ENCODE measurements at places on chromosomes 4 and X.

GRCh38 chrX:130861462-130861861, 41.5 kb downstream of the ENOX2 start:
- DNase-seq, result no peak

- DNase-seq, result no peak
These were observed 124.8 kb upstream of the SLIT2 start for GRCh38 chr4:20126906-20127305.

DNA sequence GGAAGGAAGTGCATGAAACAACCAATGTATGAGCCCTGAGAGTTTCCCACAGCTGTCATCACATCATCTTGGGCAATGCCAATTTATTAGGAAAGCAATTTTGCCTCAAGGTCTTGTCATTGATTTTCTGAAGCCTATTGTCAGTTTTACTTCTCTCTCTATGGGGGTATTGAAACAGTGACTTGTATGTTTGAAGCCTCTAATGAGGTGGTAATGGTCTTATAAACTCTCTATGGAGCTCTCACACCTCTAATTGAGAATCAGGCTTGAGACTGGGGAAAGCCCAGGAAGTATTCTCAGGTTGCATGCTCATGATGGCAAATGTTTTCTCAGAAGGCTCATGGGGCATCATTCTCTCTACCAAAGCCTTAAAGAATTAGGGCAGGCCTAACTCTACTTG, 308.2 kb upstream of the EMCN start:
- no peak for DNase-seq

GRCh38 chr4:77777135-77777807, 41.9 kb downstream of the CNOT6L start:
- no peak for DNase-seq

DNA sequence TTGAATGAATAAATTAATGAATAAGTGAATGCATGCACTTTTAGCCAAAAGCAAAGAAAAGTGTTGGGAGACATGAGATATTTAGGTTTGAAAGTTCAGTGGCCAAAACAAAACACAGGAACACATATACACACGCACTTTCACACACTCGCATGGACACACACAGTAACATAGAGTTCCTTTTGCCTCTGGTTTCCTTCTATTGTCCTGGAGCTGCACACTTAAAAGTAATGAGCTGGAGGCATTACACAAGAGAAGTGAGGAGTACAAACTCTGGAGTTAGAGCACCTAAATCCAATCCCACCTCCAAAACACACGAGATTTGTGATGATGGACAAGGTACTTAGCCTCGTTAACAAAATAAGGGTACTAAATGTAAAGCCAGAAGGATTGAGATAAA, 18.7 kb downstream of the PPA2 start:
- no peak for DNase-seq

GRCh38 chr4:103364083-103364482, 165.9 kb upstream of the CENPE start:
- no peak for DNase-seq

DNA sequence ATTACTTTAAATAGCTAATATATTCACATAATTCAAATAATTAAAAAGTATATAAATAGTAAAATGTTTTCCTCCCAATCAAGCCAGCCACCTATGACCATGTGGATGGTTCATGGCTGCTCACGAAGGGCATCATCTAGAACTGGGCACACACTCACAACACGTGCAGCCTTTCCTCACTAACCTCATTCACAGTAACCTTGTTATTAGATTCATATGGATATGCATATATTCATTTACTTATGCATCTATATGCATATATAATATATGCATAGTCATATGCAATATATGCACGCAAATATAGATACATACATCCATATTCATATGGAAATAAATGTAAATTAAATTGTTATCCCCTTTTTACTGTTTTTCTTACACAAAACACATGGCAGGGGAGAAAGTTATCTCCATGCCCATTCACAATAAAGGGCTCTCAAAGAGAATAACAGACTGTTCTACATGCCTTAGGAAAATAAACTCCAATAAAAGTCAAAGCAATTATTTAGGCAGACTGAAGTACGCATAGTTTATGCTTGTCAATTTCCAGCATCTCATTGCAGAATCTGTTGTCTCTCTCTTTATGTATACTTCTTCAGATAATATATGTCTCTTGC, 163.9 kb upstream of the ADGRL3 start:
- DNase-seq, result no peak

GRCh38 chr4:74793757-74794381, 454 bp downstream of the BTC start:
- no peak for DNase-seq

DNA sequence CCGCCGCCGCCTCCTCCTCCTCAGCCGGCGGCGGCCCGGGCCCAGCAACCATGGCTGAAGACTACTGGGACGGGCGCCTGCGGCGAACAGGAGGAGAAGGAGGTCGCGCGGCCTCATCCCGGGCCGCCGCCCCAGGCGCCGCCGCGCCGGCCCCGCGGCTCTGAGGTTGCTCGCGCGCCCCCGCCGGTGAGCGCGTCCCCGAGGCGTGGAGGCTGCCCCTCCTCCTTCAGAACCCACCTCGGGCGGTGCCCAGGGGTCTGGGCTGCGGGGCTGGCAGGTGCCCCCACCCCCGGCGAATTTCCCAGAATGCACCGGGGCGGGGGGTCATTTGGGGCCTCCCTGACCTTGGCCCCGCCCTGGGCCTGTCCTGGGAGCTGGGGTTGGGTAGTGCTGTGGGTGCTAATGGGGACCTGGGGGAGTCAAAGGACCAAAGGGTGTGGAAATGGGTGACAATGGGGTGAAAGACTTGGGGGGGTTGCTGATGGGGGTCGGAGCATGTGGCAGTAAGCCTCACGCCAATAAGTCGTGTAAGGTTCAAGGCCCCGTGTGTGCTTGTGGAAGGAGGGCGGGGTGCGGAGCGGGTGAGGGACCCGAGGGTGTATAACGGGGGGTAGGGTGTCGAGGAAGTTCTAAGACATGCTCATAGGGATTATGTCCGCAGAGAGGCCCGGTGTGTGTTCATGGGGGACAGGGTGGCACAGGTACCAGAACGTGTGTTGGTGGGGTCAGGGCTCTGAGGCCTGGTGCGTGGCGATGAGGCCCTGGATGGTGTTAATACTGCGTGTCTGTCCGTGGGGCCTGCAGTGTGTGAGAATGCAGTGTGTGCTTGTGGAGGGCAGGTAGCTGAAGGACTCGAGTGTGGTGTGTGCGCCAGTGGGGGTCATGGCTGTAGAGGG, 687 bp downstream of the CDK16 start:
- DNase-seq, result peak; percentile 57

DNA sequence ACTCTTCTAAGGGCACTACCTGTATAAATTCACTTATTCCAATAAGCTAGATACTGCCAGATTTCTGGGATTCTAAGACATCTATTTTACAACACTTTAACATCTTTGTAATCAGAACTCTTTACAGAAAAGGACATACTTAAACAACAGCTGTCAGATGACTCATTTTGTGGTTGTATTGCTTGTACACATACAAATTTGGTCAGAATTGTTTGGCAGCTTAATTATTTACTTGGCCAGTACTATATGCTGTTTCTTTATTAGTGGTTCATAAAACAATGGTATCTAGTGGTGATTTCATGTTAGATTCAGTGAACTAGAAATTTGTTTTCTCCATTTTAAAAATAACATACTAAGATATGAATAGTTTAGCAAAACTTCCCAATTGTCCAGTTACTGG, 27.2 kb downstream of the PALLD start:
- DNase-seq, result no peak

DNA sequence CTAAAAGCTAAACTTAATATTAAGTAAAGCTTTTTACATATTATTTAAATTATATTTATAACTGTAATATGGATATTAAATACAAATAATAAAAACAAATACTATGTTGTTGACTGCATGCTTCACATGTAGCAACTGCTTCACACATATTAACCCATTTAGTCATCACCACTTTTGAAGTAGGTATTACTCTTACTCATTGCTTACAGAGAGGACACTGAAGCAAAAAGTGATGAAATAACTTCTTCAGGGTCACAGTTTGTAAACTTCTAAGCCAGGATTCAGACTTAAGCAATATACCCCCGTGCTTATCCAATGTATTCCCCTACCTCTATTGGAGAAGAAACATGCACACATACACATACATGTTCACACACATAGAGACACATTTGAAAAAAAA, 166.6 kb downstream of the DKK2 start:
- no peak for DNase-seq

DNA sequence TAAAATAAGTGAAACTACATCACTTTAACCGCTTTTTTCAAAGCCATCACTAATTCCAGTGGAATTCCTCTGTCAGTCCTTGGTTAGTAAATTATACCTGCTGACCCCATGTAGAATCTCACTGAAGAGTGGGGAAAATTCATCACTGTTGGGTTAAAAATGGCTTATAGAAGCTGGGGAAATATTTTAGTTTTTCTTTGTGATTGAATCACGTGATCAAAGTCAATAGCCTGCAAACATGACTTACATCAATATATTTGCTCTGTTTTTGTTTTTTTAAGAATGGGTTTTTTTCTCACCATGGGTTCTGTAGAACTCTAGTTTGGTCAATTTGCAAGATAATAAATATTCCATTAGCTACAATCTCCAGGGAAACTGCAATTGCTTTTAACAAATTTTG, 445.2 kb upstream of the FAM47C start:
- DNase-seq, result no peak

GRCh38 chrX:154064637-154065435, 32.7 kb downstream of the MECP2 start:
- peak; percentile 19 for DNase-seq

- DNase-seq, result no peak
These were observed 2136.2 kb upstream of the TENM3 start for GRCh38 chr4:180106997-180107396.

Measured in OCI-LY7 (cell line).